ENCODE measurements at places on chromosomes 12 and 14.

- no peak for DNase-seq
These were observed 18.9 kb downstream of the CCDC88C start for GRCh38 chr14:91398707-91399106.

DNA sequence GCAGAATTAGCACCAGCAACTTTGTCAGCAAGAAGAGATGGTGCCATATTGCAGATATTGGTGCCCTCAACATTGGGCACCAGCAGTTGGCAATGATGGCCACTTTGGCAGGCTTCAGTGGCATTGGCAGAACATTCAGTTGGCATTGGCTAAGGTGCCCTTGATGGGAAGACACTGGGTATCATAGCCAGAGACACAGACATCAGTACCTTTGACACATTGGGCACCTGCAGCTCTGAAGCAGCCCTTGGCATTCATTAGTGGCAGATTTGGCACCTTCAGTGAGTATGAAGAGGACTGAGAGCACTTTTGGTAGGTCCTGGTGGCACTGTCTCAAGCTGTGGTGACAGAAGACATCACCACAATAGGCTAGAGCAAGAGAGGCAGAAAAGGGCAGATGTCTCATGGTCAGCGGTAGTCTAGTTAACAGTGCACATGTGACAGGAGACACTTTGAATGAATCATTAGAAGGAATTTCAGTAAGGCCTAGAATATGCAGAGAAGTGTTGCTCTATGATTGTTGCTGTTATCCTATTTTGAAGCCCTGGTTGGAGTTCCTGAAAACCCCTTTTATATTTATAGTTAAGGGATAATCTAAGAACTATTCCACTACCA lies 422.2 kb downstream of the APAF1 start:
- DNase-seq, result no peak

GRCh38 chr14:36820111-36820709 lies 158.6 kb downstream of the PAX9 start:
- no peak for DNase-seq

- DNase-seq, result no peak
These were observed 32.7 kb upstream of the USP44 start for GRCh38 chr12:95583933-95584332.

DNA sequence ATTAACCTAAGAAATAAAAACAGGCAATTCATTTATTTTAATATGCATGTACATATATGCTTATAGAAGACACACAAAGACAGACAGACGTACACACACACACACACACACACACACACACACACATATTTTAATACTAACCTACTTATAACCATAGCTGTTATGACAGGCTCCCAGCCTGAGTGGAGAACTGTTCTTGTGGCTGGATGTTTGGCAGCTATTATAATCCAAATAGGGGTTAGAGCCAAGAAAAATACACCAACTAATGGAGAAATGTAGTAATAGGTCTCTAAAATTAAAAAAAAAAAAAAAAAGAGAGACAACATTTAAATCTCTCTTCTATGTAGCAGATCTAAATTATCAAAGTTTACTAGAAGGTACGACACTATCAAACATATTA lies 91.8 kb downstream of the SLC41A2 start:
- DNase-seq, result no peak

- DNase-seq, result no peak
These were observed 568.3 kb downstream of the FSCB start for GRCh38 chr14:43938588-43939281.
